ENCODE measurements at places on chromosomes 6 and 20.

DNA sequence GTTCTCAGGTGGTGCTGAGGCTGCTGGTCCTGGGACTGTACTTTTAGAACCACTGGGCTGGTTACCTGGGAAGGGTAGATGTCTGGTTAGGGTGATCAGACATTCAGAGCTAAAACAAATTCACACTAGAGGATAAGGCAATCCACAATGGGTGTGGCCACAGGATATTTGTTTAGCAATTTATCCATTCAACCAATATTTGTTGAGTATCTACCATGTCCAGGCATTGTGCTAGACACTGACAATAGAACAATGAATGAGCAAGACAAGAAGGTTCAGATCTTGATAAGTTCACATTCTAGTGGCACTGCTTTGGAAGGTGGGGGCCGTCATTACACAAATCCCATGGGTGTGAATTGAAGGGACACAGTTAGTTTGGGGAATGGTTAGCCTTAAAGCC lies 131.7 kb downstream of the BCAS1 start:
- H3K27ac ChIP-seq, result no peak overlapping the region
- no peaks in the 10 kb centered on the region for H3K27me3 ChIP-seq
- no peak for DNase-seq
- peaks cover 20% of the 10 kb centered on the region for H3K4me1 ChIP-seq

- H3K4me1 ChIP-seq, result peaks cover 3% of the 10 kb centered on the region
- H3K27me3 ChIP-seq, result no peaks in the 10 kb centered on the region
- no peak overlapping the region for H3K27ac ChIP-seq
- no peaks in the 10 kb centered on the region for H3K36me3 ChIP-seq
- no peak for DNase-seq
These were observed 12.0 kb downstream of the ZCCHC3 start for GRCh38 chr20:309306-309840.

GRCh38 chr20:24634855-24635254 lies 165.4 kb downstream of the SYNDIG1 start:
- no peaks in the 10 kb centered on the region for H3K27me3 ChIP-seq
- DNase-seq, result no peak
- no peaks in the 10 kb centered on the region for H3K36me3 ChIP-seq
- no peaks in the 10 kb centered on the region for H3K4me1 ChIP-seq
- H3K27ac ChIP-seq, result no peak overlapping the region

GRCh38 chr20:54619181-54619580 lies 143.8 kb downstream of the DOK5 start:
- H3K36me3 ChIP-seq, result no peaks in the 10 kb centered on the region
- no peak for DNase-seq
- H3K4me3 ChIP-seq, result no peak overlapping the region
- no peaks in the 10 kb centered on the region for H3K27me3 ChIP-seq

DNA sequence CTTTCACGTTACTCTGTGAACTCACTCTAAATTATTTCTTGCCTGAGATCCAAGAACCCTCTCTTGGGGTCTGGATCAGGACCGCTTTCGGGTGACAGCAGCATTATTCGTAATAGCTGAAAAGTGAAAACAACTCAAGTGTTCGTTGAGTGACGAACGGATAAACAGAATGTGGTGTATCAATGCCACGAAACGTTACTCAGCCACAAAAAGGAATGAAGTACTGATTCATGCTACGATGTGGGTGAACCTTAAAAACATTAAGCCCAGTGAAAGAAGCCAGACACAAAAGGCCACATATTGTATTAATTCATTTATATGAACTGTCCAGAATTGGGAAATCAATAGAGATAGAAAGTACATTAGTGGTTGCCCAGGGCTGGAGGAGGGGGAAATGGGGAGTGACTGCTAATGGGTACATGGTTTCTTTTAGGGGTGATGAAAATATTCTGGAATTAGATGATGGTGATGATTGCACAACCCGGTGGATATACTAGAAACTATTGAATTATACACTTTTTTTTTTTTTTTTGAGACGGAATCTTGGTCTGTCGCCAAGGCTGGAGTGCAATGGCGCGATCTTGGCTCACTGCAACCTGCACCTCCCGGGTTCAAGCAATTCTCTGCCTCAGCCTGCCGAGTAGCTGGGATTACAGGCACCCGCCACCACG lies 8.4 kb downstream of the PTGIS start:
- no peaks in the 10 kb centered on the region for H3K4me1 ChIP-seq
- no peaks in the 10 kb centered on the region for H3K27me3 ChIP-seq
- no peaks in the 10 kb centered on the region for H3K36me3 ChIP-seq
- no peak overlapping the region for H3K27ac ChIP-seq
- H3K4me3 ChIP-seq, result no peak overlapping the region

DNA sequence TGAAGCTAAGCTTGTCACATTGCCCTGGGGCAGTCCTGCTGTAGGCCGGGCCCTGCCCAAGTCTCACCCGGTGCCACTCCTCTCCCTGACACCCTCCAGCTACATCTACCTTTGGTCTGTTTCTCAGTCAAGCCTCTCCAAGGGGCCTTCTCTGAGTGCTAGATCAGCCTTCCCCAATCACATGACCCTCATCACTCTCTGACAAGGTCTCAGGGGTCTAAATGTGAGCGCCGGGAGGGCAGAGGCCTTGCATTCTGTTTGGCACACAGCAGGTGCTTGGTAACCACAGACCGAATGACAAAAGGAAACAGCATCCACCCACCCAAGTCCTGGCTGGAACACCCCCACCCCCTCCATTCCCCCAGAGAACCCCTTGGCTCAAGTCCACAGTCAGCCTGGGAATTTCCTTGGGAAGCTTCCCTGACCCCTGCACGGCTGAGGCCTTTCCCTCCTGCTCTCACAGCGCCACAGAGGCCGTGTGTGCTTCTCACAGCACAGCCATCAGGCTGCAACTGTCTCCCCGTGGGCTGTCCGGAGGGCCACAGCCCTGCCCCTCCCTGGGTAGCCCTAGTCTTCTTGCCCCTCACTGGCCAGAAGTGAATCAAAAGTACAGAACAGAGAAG lies 32.9 kb downstream of the PKIG start:
- no peak overlapping the region for H3K4me3 ChIP-seq
- H3K36me3 ChIP-seq, result peaks cover 11% of the 10 kb centered on the region
- peaks cover 23% of the 10 kb centered on the region for H3K4me1 ChIP-seq

GRCh38 chr6:26404546-26404945 lies 2.5 kb downstream of the BTN3A1 start:
- peak overlapping the region; percentile 66 for H3K4me3 ChIP-seq
- DNase-seq, result no peak
- no peaks in the 10 kb centered on the region for H3K27me3 ChIP-seq
- peaks cover 36% of the 10 kb centered on the region for H3K36me3 ChIP-seq

- H3K27me3 ChIP-seq, result no peaks in the 10 kb centered on the region
- no peak for DNase-seq
- no peak overlapping the region for H3K4me3 ChIP-seq
- peaks cover 7% of the 10 kb centered on the region for H3K4me1 ChIP-seq
- peaks cover 45% of the 10 kb centered on the region for H3K36me3 ChIP-seq
These were observed 2.2 kb downstream of the PRRC2A start for GRCh38 chr6:31622684-31623091.

- peaks cover 17% of the 10 kb centered on the region for H3K4me1 ChIP-seq
- no peaks in the 10 kb centered on the region for H3K36me3 ChIP-seq
- H3K27ac ChIP-seq, result no peak overlapping the region
- peaks cover 26% of the 10 kb centered on the region for H3K27me3 ChIP-seq
- no peak for DNase-seq
- H3K4me3 ChIP-seq, result peak overlapping the region; percentile 69
These were observed 525 bp upstream of the MAK start for GRCh38 chr6:10838794-10839333.

GRCh38 chr20:20578838-20579237 lies 133.6 kb downstream of the RALGAPA2 start:
- H3K36me3 ChIP-seq, result peaks cover 27% of the 10 kb centered on the region
- no peak overlapping the region for H3K4me3 ChIP-seq
- H3K4me1 ChIP-seq, result no peaks in the 10 kb centered on the region
- H3K27ac ChIP-seq, result no peak overlapping the region
- DNase-seq, result no peak
- no peaks in the 10 kb centered on the region for H3K27me3 ChIP-seq

- H3K27ac ChIP-seq, result peak overlapping the region; percentile 70
- peak overlapping the region; percentile 35 for H3K4me3 ChIP-seq
- no peaks in the 10 kb centered on the region for H3K36me3 ChIP-seq
- peaks cover 65% of the 10 kb centered on the region for H3K4me1 ChIP-seq
- no peaks in the 10 kb centered on the region for H3K27me3 ChIP-seq
These were observed 7.6 kb downstream of the PTPN1 start for GRCh38 chr20:50517817-50518154.

- no peaks in the 10 kb centered on the region for H3K4me1 ChIP-seq
- H3K27ac ChIP-seq, result no peak overlapping the region
- no peak overlapping the region for H3K4me3 ChIP-seq
These were observed 11.7 kb downstream of the C20orf96 start for GRCh38 chr20:278607-279571.

GRCh38 chr6:47157653-47158219 lies 115.6 kb upstream of the ADGRF1 start:
- H3K4me1 ChIP-seq, result no peaks in the 10 kb centered on the region
- H3K27ac ChIP-seq, result no peak overlapping the region
- no peaks in the 10 kb centered on the region for H3K36me3 ChIP-seq
- no peak for DNase-seq
- no peaks in the 10 kb centered on the region for H3K27me3 ChIP-seq

DNA sequence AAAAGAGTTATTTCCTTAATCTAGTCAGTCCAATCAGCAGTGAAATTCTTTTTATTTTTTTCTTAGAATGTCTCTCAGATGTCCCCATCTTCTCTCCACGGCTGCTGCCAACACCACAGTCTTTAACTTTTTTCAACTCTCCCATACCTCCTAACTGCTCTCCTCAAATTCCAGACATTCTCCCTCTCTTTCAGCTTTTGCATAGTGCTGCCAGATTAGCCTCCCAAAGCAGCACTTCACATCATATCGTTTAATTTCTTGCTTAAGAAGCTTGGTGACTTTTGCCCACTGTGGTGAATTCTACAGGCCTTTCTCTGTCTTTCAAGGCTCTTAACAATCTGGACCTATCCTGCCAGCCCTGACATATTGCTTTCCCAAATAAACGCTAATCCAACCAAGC lies 233.4 kb downstream of the UST start:
- DNase-seq, result no peak
- H3K4me3 ChIP-seq, result no peak overlapping the region
- H3K4me1 ChIP-seq, result no peaks in the 10 kb centered on the region
- H3K27me3 ChIP-seq, result no peaks in the 10 kb centered on the region

- no peak for DNase-seq
- no peak overlapping the region for H3K27ac ChIP-seq
These were observed 65.7 kb downstream of the EPM2A start for GRCh38 chr6:145669627-145670034.

- no peaks in the 10 kb centered on the region for H3K27me3 ChIP-seq
- H3K36me3 ChIP-seq, result no peaks in the 10 kb centered on the region
- no peak overlapping the region for H3K27ac ChIP-seq
These were observed 351.7 kb downstream of the CDC5L start for GRCh38 chr6:44739181-44739580.

GRCh38 chr6:25453288-25453687 lies 174.1 kb downstream of the CARMIL1 start:
- no peaks in the 10 kb centered on the region for H3K27me3 ChIP-seq
- no peaks in the 10 kb centered on the region for H3K36me3 ChIP-seq
- no peak for DNase-seq
- no peak overlapping the region for H3K27ac ChIP-seq

DNA sequence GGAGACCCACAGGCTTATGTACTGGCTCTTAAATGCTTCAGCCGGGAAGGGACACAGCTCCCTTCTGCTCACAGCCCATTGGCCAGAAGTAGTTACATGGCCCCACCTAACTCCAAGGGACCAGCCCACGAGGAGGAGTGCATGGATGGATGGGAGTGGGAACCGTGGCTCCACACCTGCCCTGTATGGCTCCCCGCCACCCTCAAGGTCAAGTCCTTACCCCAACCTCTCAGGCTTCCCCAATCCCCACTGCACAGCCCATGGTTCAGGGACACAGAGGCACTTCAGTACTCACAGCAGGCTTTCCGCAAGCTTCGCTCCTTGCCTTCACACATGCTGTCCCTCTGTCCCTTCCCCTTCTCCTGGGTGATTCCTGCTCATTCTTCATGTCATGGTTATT lies 137.9 kb upstream of the KCNG1 start:
- no peaks in the 10 kb centered on the region for H3K36me3 ChIP-seq
- H3K4me3 ChIP-seq, result no peak overlapping the region
- H3K27me3 ChIP-seq, result no peaks in the 10 kb centered on the region
- no peak for DNase-seq

DNA sequence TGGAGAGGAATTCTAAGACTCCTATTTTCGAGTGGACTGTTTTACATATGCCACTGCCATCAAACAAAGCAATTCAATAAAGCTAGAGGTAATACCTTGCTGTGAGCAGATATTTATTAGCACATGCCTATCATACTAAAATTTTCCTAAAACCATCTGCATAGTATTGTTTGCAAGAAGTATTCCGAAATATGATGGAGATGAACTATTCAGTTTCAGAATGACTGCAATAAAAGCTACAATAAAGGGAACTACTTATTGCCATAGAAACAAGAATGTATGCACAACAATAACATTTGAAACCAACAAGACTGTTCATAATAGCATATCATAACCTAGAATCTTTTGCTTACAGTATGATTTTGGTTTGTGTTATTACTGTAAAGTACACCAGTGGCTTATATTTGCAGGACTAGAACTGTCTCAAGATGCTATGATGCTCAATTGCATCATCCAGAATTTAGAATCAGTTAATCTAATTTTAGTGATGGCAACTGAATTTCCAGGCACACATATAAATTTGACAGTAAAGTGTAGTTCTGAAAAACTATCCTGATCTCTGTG lies 144.3 kb downstream of the GRIK2 start:
- H3K4me1 ChIP-seq, result no peaks in the 10 kb centered on the region
- H3K27ac ChIP-seq, result no peak overlapping the region
- no peaks in the 10 kb centered on the region for H3K27me3 ChIP-seq
- H3K4me3 ChIP-seq, result no peak overlapping the region
- H3K36me3 ChIP-seq, result no peaks in the 10 kb centered on the region

GRCh38 chr6:112027942-112028674 lies 25.8 kb upstream of the CCN6 start:
- no peaks in the 10 kb centered on the region for H3K36me3 ChIP-seq
- peak; percentile 29 for DNase-seq
- H3K27me3 ChIP-seq, result no peaks in the 10 kb centered on the region
- H3K27ac ChIP-seq, result peak overlapping the region; percentile 69
- H3K4me1 ChIP-seq, result peaks cover 35% of the 10 kb centered on the region

- H3K4me1 ChIP-seq, result peaks cover 5% of the 10 kb centered on the region
- H3K27ac ChIP-seq, result no peak overlapping the region
- H3K4me3 ChIP-seq, result no peak overlapping the region
These were observed 1.1 kb upstream of the SRSF12 start for GRCh38 chr6:89118931-89119330.

- no peaks in the 10 kb centered on the region for H3K4me1 ChIP-seq
- DNase-seq, result no peak
- no peaks in the 10 kb centered on the region for H3K27me3 ChIP-seq
- H3K36me3 ChIP-seq, result no peaks in the 10 kb centered on the region
These were observed 39.9 kb downstream of the HLA-B start for GRCh38 chr6:31317036-31317435.

GRCh38 chr6:134756374-134757025 lies 193.4 kb downstream of the ALDH8A1 start:
- H3K4me3 ChIP-seq, result no peak overlapping the region
- no peaks in the 10 kb centered on the region for H3K4me1 ChIP-seq
- no peak for DNase-seq
- H3K36me3 ChIP-seq, result no peaks in the 10 kb centered on the region
- no peaks in the 10 kb centered on the region for H3K27me3 ChIP-seq
- no peak overlapping the region for H3K27ac ChIP-seq
